Dermis microvascular lymphatic vessel endothelial cell (primary cell): ENCODE measurements at places on chromosomes 1 and 21. TPM values are rescaled to one million over a fixed set of nuclear protein-coding genes. Genes with fewer than 3 reads are reported as not detected.

The CLEC20A gene
- total RNA-seq = not detected in 2 replicates

The SEC16B gene
- total RNA-seq = 0.39 and 1.1 TPM in 2 replicates

GRCh38 chr1:1917995-1918900, 831 bp downstream of the TMEM52 start:
- DNase-seq = no peak

DNA sequence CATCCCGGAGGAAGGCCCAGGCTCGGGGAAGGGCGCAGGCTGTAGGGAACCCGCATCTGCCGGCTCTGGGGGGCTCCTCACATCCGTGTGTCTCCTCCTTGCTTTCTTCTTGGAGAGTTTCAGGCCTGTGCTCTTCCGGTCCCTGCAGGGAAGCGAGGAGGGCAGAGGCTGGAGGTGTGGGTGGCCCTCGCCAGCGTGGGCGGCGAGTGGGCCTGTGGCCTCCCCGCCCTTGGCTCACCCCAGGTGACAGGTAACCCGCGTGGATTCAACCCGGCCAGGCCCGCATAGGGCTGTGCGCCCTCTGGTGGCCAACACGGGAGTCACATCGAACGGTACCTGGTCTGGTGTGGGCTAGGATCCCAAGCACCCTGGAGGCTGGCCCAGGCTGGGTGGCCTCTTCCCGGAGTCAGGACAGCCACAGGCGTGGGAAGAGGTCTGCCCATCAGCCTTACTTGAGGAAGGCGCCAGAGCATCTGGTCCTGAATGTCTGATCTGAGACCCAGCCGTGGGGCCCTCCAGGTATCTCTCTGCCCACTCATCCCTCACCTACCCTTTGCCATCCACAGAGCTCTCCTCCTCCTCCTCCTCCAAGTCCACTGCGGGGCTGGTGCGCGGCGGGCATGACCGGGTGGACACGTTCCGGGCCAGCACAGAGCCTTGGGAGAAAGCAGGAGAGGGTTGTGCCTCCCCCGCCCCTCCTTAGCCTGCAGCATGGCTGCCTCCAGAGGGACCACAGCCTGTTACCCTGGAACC, 9.6 kb upstream of the TNFRSF25 start:
- no peak for DNase-seq

The DENND2C gene
- 4.0 and 6.4 TPM in 2 replicates for total RNA-seq

- DNase-seq = no peak
These were observed 93.9 kb downstream of the DDAH1 start for GRCh38 chr1:85371021-85371420.

The PLXNA2 gene
- 40.8 and 54.7 TPM in 2 replicates for total RNA-seq

The HSD11B1 gene
- not detected in 2 replicates for total RNA-seq

The FAM72D gene
- total RNA-seq = 0.89 and 1.4 TPM in 2 replicates

- peak; percentile 74 for DNase-seq
These were observed 59.4 kb upstream of the SERBP1 start for GRCh38 chr1:67489643-67490042.

DNA sequence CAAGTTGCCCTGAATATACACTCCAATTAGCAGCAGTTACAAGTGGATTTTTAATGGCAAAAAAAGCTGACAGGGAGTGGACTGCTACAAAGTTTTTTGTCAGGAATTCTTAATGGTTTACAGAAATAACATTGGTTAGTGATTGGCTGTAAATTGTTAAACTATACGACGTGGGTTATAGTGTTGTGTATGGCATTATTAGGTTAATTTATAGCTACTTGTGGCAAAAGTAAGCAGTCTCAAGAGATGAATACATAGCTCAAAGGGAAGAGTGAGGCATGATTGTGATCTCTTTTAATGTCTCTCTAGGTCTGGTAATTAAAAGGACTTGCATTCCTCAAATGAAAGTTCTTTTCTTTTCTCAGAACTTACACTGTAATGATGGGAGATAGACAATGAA, 75.8 kb upstream of the CD1D start:
- no peak for DNase-seq
